Peyer's patch (tissue), 4 donors: ENCODE measurements at places on chromosomes 6 and 20. TPM values are rescaled to one million over a fixed set of nuclear protein-coding genes. Genes with fewer than 3 reads are reported as not detected.

PKIB gene
- 35.3 TPM for total RNA-seq

KHDC1L gene
- not detected for total RNA-seq

C6orf62 gene
- total RNA-seq = 66.4 TPM

ADGRF5 gene
- 3.8 TPM for total RNA-seq

MYT1 gene
- total RNA-seq = not detected

PHACTR2 gene
- 43.4 TPM for total RNA-seq

DNA sequence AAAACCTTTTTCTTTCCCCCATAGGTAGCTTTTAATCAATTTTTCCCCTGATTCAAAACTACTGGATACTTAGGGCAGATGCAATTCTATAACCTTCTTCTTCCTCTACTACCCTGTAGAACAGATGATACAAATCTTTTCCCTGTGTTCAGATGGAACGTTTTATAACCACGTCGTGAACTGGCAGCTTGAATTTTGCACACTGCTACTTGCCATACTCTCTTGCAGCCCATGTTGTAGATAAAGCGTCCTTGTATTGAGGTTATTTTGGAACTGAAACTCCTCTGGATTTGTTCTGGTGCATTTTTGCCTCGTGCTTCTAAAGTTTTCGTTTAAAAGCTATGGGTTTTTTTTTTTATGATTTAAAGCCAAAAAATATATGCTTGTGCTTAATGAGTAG is 440.2 kb downstream of the RFPL4B start:
- no peak for DNase-seq

DNA sequence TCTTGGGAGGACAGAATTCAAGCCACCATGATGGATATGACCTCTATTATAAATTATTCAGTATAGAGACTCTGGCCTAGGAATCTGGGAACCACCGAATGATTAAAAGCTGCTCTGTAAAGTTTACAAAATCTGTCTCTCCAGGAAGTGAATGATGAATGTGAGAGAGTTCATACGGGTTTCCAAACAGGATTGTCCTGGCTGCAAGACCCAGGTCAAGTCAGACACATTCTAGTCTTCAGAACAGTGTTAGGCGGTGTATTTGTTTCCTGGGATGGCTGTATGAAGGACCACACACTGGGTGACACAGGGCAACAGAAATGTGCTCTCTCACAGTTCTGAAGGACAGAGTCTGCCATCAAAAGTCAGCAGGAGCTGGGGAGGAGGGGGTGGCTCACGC is 222.4 kb downstream of the ZNF217 start:
- DNase-seq = no peak

DNA sequence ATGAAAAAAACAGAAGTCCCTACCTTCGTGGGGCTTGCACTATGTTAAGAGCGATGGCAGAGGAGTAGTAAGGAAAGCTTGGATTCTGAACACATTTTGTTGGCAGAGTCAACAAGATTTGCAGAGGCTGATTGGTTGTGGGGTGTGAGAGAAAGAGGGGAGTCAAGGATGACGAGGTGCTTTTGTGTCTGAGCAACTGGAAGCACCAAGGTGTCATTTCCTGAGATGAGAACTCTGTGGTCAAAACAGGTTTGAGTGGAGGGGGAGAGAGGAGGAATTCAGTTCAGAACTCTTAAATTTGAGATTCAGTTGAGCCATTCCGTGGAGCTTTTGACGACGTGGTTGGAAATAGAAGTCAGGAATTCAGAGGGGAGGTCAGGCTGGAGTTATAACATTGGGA is 3.5 kb downstream of the OCSTAMP start:
- no peak for DNase-seq

DNA sequence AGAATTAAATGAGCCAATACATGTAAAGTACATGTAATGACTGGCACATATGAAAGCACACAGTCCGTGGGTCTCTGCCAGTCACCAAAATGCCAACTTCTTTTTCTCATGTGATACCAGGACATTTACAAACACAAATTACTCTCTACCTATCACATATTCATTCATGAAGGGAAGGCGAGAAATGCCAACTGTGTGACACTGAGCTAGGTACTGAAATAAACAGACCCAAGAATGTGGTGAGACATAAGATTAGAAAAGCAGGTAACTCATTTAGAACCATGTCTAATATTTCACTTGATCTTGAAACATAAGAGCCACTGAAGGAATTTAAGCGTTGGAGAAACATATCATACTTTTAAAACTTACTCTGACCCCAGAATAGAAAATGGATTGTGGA is 41.4 kb downstream of the HBS1L start:
- no peak for DNase-seq

GRCh38 chr20:93641-94040 is 6.2 kb downstream of the DEFB125 start:
- no peak for DNase-seq

GRCh38 chr20:16486532-16486931 is 86.7 kb downstream of the KIF16B start:
- no peak for DNase-seq

- DNase-seq = no peak
These were observed 12.2 kb downstream of the HLA-DRB5 start for GRCh38 chr6:32517654-32518445.

- DNase-seq = no peak
These were observed 198.6 kb downstream of the UST start for GRCh38 chr6:148945301-148946021.
